CD4-positive, CD25-positive, alpha-beta regulatory T cell (primary cell): ENCODE measurements at places on chromosomes 16 and 17.

GRCh38 chr16:53159781-53160436 lies 105.1 kb downstream of the CHD9 start:
- H3K36me3 ChIP-seq = peaks cover 12% of the 10 kb centered on the region
- no peaks in the 10 kb centered on the region for H3K4me1 ChIP-seq

- H3K27me3 ChIP-seq = no peaks in the 10 kb centered on the region
- H3K36me3 ChIP-seq = no peaks in the 10 kb centered on the region
- DNase-seq = no peak
Measured at GRCh38 chr17:44752953-44753861, 5.6 kb upstream of the ADAM11 start.

DNA sequence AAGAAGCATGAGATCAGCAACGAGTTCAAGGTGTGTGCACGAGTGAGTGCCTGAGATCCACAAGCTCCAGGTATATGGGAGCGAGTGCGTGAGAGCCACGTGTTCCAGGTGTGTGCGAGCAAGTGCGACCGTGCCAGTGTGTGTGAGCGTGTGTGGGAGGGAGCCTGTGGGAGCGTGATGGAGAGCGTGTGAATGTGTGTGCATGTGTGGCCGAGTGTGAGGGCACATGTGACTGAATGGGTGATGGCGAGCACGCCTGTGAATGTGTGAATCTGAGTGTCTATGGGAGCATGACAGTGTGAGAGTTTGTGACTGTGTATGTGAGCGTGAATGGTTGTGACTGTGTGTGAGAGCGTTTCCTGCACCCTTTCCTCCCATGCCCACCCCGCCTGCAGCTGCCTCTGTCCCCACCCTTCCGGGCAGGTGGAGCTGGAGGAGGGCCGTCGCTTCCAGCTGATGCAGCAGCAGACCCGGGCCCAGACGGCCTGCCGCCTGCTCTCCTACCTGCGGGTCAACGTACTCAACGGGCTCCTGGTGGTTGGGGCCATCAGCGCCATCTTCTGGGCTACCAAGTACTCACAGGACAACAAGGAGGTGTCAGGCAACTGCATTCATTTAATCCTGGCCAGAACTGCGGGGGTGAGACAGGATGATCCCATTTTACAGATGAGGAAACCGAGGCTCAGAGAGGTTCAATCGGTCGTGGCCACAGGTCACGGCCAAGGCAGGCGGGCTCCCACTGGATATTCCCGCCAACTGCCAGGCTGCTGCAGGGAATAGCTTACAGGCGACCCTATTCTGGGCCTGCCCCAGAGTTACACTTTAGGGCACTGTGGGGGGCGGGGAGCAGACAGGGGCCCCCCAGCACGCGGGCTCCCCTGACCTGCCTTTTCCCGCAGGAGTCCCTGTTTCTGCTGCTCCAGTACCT lies 3.7 kb downstream of the TMC8 start:
- H3K4me1 ChIP-seq = peaks cover 88% of the 10 kb centered on the region
- peak; percentile 95 for DNase-seq
- peak overlapping the region; percentile 69 for H3K4me3 ChIP-seq
- peak overlapping the region; percentile 92 for H3K27ac ChIP-seq

DNA sequence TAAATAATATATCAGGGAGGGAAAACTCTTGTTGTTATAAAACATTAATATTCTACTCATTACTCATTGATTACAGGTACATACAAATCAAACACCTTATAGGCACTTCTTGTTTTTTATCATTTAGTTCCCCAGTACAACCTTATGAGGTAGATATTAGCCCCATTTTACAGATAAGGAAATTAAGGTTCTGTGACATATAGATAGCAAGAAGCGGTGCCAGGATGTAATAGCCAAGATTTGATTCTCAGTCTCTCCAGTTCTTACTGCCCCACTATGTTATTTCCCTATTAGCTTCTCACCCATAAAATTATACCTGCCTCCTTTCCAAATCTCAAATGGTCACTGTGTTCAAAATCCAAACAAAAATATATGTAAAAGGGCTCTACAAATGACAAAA lies 36.9 kb downstream of the CMTM3 start:
- H3K27ac ChIP-seq = no peak overlapping the region

- no peaks in the 10 kb centered on the region for H3K27me3 ChIP-seq
- DNase-seq = no peak
- H3K36me3 ChIP-seq = peaks cover 34% of the 10 kb centered on the region
- no peak overlapping the region for H3K27ac ChIP-seq
Measured at GRCh38 chr16:69037373-69038160, 67.9 kb upstream of the HAS3 start.

GRCh38 chr16:67886387-67886786 lies 1.7 kb downstream of the NRN1L start:
- no peaks in the 10 kb centered on the region for H3K27me3 ChIP-seq
- no peaks in the 10 kb centered on the region for H3K4me1 ChIP-seq
- no peak overlapping the region for H3K4me3 ChIP-seq
- no peak for DNase-seq
- peaks cover 28% of the 10 kb centered on the region for H3K36me3 ChIP-seq
- no peak overlapping the region for H3K27ac ChIP-seq

- H3K36me3 ChIP-seq = no peaks in the 10 kb centered on the region
- peak; percentile 74 for DNase-seq
Measured at GRCh38 chr16:75074920-75075687, 41.5 kb downstream of the LDHD start.

DNA sequence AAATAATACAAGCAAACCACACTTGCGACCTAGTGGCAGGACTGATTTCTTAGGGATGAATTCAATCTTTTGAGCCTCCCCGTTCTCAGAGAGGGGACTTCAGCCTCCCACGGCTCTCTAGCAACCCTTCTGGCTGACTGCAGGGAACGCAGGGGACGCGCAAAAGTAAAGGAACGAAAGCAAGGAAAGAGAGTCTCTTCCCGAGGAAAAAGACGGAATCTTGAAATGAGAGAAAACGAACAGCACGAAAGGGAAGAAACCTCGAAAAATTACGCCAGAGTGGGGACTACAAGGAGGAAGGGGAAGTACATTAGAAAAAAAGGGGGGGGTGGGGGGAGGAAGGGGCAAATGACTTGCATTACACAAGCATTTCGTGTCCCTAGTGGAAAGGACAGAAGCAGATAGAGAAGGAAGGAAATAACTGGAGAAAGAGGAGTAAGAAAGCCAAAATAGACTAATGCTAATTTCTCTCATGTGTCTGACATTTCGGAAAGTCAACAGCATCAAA lies 1.2 kb downstream of the GRB2 start:
- no peaks in the 10 kb centered on the region for H3K27me3 ChIP-seq
- H3K4me3 ChIP-seq = peak overlapping the region; percentile 98
- peak overlapping the region; percentile 89 for H3K27ac ChIP-seq
- H3K36me3 ChIP-seq = no peaks in the 10 kb centered on the region
- peak; percentile 35 for DNase-seq
- peaks cover 55% of the 10 kb centered on the region for H3K4me1 ChIP-seq

GRCh38 chr17:39132192-39132610 lies 19.2 kb downstream of the PLXDC1 start:
- DNase-seq = no peak
- no peaks in the 10 kb centered on the region for H3K4me1 ChIP-seq
- H3K27me3 ChIP-seq = no peaks in the 10 kb centered on the region
- H3K36me3 ChIP-seq = no peaks in the 10 kb centered on the region

- no peaks in the 10 kb centered on the region for H3K27me3 ChIP-seq
- H3K4me3 ChIP-seq = peak overlapping the region; percentile 35
Measured at GRCh38 chr17:42563543-42563942, 1.6 kb downstream of the COASY start.

DNA sequence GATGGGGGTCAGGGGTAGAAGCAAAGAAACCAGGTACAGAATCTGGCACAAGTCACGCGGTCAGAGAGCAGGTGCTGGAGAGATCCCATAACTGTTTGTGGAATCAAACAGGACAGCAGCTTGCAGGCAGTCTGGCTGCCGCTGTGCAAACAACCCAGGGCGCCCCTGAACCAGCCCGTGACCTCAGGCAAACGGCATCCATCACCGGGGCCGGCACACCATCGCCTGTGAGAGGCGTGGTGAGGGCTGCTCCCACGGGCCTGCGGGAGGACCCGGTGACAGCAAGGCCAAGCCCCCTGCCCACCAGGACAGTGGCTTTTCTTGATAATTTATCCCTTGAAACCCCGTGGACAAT lies 47.9 kb downstream of the CBFA2T3 start:
- DNase-seq = no peak
- no peaks in the 10 kb centered on the region for H3K4me1 ChIP-seq
- no peak overlapping the region for H3K4me3 ChIP-seq
- H3K27me3 ChIP-seq = no peaks in the 10 kb centered on the region

DNA sequence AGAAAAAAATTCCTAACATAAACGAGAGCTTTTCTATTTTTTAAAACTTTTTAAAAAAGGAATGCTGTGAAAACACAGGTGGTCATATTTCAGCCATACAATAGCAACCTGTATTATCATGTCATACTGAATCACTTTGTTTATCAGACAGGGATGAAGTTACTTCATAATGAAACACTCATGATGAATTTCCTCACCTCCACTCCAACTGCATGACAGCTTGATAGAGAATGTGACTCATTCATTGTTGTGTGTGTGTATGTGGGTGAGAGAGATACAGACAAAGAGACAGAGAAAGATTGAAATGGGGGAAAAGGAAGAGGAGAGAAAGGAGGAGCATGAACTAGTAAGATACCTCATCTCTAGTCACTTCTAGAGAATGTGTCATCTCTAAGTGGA lies 109.0 kb downstream of the SYCE1L start:
- H3K27me3 ChIP-seq = no peaks in the 10 kb centered on the region
- no peaks in the 10 kb centered on the region for H3K4me1 ChIP-seq
- H3K36me3 ChIP-seq = no peaks in the 10 kb centered on the region
- H3K27ac ChIP-seq = no peak overlapping the region
- DNase-seq = peak; percentile 2

DNA sequence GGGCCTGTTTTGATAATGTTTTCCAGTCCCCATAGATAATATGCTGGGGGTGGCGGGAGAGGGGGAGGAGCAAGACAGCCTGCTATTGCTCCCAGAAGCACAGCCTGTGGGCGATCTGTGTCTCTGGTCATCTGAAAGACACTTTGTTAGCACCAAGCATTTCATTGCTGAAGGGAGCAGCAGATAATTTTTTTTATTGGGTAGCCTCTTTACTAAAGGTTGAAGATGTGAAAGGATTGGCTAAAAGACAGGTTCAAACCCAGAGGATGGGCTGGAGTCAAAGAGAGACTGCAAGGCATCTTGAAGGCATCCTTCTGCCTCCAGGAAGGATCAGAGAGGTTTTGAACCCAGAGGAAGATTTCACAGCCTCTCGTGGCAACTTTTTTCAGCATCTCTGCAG lies 60.6 kb downstream of the C17orf67 start:
- no peaks in the 10 kb centered on the region for H3K4me1 ChIP-seq
- H3K4me3 ChIP-seq = no peak overlapping the region
- H3K27me3 ChIP-seq = peaks cover 5% of the 10 kb centered on the region
- no peak overlapping the region for H3K27ac ChIP-seq

GRCh38 chr17:52158450-52159042 lies at the start of gene CA10:
CA10 (minus strand) TSS chr17:52158714.
- no peak within 1 kb of the TSS for H3K27ac ChIP-seq
- H3K27me3 ChIP-seq = peaks cover 25% of the 10 kb centered on the region
- H3K36me3 ChIP-seq = no peaks in the 10 kb centered on the region
- no peak for DNase-seq

- DNase-seq = no peak
- H3K4me3 ChIP-seq = no peak overlapping the region
- no peak overlapping the region for H3K27ac ChIP-seq
- H3K27me3 ChIP-seq = no peaks in the 10 kb centered on the region
- peaks cover 4% of the 10 kb centered on the region for H3K4me1 ChIP-seq
Measured at GRCh38 chr17:17700251-17700969, 19.2 kb downstream of the RAI1 start.

- H3K36me3 ChIP-seq = no peaks in the 10 kb centered on the region
- no peak overlapping the region for H3K27ac ChIP-seq
- H3K4me3 ChIP-seq = no peak overlapping the region
- DNase-seq = no peak
- peaks cover 9% of the 10 kb centered on the region for H3K4me1 ChIP-seq
Measured at GRCh38 chr16:20880867-20881502, 19.2 kb downstream of the DCUN1D3 start.

DNA sequence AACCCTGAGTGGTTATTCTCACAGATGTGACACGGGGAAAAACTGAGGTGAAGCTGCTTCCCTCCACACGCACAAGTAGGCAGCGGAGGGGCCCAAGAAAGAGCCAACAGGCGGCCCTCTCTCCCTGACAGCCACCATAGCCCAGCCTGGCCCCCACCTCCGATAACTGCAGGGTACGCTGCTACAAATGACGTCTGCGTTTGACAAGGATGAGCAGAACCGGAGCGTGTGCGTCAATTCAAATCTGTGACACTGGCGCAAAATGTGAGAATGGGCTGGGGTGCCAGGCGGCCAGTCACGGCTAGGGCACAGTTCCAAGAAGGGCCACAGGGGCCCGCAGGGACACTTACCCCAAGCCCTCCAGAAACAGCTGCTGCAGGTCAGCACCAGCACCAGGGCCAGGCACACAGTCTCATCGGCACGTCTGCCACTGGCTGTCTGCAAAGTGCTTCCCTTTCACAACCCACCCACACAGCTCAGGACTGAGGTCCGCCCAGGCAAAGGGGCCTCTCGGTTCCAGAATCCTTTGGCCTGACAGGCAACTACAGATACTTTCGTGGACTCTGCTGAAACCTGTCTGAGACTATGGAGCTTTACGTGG lies 14.4 kb downstream of the AXIN1 start:
- H3K4me1 ChIP-seq = peaks cover 32% of the 10 kb centered on the region
- peaks cover 6% of the 10 kb centered on the region for H3K36me3 ChIP-seq
- no peaks in the 10 kb centered on the region for H3K27me3 ChIP-seq
- DNase-seq = no peak
- no peak overlapping the region for H3K4me3 ChIP-seq

- H3K4me3 ChIP-seq = no peak overlapping the region
- H3K36me3 ChIP-seq = peaks cover 32% of the 10 kb centered on the region
- no peaks in the 10 kb centered on the region for H3K27me3 ChIP-seq
- peaks cover 29% of the 10 kb centered on the region for H3K4me1 ChIP-seq
- H3K27ac ChIP-seq = no peak overlapping the region
Measured at GRCh38 chr17:45577571-45578279, 87.2 kb upstream of the PLEKHM1 start.

GRCh38 chr17:50614471-50615051 lies 20.1 kb upstream of the ABCC3 start:
- no peak overlapping the region for H3K4me3 ChIP-seq
- H3K27me3 ChIP-seq = no peaks in the 10 kb centered on the region
- no peaks in the 10 kb centered on the region for H3K36me3 ChIP-seq
- H3K27ac ChIP-seq = no peak overlapping the region
- no peaks in the 10 kb centered on the region for H3K4me1 ChIP-seq
- DNase-seq = no peak
